Suprapubic skin (tissue), 4 donors: ENCODE measurements at places on chromosomes 2 and 18.

DNA sequence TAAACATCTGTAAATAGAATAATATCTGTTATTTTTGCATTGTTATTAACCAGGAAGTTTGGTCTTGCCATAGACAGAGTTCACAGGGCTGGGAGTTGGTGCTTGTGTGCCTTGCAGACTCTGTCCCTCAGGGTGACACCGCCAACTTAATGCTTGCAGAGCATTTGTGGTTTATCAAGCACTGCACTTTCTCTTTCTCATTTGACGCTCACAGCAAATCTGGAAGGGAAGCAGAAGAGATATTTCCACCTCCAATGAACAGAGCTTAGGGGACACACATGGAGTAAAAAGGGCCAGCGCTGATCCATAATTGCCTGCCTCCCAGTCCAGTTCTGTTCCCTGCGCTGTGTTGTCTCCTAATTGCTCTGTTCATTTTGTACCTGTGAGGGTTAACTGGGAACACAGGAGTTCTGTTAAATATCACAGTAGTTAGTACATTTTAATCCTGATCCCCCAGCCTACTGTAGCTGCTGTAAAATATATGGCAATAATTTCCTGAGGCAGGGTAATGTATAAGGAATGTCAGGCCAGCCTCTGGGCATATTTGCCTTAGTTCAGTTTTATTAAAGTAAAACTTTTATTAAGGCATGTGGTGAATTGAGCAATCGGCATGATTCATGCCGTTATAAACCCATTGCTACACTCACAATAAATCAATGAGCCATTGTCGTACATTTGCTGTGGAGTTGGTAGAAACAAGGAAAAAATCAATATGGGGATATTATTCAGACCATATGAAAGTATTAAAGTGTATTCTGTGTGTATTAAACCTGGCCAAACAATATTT, 182.5 kb upstream of the OSR1 start:
- no peak for DNase-seq

GRCh38 chr2:119678021-119678656, 862 bp upstream of the TMEM177 start:
- DNase-seq, result no peak

DNA sequence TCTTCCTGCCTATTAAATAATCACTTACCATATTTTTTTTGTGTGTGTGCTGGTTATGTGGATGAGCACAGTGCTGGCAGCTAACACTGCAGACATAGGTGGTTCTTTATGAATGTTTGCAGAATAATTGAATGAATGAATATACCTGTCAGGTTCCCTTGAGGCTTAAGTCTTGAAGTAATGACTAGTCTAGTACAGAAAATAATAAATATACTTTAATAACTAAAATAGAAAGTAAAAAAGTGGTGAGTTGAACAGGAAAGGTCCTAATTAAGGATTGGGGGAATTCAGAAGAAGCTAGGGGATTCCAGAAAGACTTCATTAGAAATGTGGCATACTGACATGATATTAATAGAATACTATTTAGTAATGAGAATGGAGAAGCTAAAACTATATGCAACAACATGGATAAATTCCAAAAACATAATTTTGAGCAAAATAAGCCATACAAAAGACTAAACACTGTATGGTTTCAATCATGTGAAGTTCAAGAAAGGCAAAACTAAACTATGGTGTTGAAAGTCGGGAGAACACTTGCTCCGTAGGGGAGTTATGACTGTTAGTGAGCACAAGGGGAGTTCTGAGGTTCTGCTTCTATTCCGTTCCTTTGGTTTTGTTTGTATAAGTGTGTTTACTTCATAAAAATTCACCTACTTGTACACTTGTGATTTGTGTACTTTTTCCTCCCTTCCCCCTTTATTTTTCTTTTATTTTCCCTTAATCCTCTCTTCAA, 464.6 kb downstream of the MTX2 start:
- DNase-seq, result no peak

DNA sequence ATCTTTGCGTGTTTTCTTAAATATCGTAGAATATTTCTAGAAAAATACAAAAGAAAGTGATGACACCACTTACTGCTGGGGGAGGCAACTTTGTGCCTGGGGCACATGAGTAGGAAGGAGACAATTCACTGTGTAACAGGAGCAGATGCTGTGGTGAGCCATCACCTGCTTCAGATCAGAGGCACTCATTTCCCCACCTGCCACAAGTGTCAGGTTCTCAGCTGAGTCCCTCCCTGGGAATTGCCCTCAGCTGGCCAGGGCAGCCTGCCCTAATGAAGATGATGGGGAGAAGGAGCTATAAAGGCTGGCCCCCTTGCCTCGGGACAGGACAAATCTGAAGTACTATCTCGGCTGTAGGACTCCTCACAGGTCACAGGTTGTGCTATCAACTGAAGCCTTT, 322.8 kb downstream of the STK39 start:
- DNase-seq, result no peak

- no peak for DNase-seq
Observed at GRCh38 chr2:156517419-156517818, 81.2 kb downstream of the GPD2 start.

DNA sequence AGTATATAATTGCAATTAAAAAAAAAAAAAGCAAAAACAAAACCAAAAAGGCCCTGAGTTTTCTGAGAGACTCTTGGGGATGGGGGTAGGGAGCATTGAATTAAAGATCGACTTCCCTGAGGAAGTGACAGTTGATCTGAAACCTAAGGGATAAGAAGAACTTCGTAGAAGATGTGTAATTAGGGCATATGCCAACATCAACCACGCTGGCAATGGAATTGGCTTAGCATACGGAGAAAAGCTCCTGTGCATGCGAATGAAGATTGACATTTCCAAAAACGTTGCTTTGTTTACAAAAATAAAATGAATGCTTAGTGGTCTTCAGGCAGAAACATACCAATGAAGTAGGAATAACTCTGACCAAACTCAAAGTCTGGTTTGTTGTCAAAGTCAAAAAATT, 307.6 kb upstream of the ZNF521 start:
- DNase-seq, result no peak

- DNase-seq, result no peak
Observed at GRCh38 chr2:121904656-121905055, 149.2 kb downstream of the TSN start.

- peak; percentile 90 for DNase-seq
Observed at GRCh38 chr2:174486563-174487107, at the start of gene GPR155. GPR155 (minus strand) TSS chr2:174487029; CDS start chr2:174481956, 5,073 bp downstream.

GRCh38 chr2:223501641-223502040, 100.5 kb downstream of the SCG2 start:
- DNase-seq, result no peak

- no peak for DNase-seq
Observed at GRCh38 chr2:217512259-217512658, 490.5 kb downstream of the TNS1 start.

DNA sequence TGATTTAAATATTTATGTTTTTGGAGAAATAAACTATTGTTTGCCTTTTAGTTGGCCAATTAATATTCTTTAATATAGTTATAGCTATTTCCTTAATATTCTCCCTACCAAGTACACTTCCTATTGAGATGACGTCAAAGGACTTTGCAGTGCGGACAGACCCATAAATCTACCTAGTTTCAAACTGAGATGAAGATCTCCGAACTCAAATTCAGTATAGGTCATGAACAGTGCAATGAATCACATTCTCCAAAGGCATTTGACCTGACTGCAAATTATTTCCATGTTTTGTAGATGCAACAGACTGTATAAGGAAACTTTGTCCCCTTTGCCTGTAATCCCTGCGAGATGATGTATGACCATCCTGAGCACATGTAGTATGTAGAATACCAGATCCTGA, 342.6 kb upstream of the FIGN start:
- no peak for DNase-seq

DNA sequence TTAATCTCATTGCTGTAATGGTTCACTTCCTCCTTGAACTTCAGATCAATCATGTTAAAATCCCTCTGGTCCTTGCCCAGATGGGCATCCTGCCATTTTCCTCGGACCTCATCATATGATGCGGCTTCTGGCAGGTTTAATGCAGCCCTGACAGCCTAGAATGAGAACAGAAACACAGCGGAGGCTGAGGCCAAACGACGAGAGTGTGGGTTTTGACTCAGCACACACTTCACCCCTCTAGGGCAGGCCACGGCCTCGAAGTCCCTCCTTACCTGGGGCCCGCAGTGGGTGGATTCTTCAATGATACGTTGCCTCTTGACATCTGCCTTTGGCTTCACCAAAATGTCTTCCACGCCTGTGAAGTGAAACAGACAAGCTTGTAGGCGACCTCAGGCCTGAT, 56.8 kb downstream of the POLR1A start:
- DNase-seq, result peak; percentile 73

- DNase-seq, result no peak
Observed at GRCh38 chr2:231387904-231388724, 7.4 kb upstream of the B3GNT7 start.

DNA sequence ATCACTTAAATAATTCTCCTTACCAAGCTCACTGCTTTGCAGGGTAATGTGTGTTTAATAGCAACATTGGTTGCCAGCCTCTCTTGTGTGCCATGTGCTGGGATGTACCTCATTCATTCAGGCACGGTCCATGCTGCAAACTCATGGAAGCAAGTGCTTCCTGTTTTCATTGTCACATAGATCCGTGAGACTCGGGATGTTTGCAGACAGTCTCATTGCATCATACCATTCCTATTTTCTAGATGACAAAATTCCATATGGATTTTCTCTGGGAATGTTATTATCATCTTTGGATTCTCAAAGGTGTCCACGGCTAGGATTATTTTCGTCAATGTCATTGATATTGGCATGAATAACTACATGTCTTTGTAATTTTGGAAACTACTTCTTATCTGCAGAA, 60.0 kb upstream of the HDAC4 start:
- DNase-seq, result no peak

GRCh38 chr18:59659508-59660170, 37.6 kb downstream of the CCBE1 start:
- no peak for DNase-seq

DNA sequence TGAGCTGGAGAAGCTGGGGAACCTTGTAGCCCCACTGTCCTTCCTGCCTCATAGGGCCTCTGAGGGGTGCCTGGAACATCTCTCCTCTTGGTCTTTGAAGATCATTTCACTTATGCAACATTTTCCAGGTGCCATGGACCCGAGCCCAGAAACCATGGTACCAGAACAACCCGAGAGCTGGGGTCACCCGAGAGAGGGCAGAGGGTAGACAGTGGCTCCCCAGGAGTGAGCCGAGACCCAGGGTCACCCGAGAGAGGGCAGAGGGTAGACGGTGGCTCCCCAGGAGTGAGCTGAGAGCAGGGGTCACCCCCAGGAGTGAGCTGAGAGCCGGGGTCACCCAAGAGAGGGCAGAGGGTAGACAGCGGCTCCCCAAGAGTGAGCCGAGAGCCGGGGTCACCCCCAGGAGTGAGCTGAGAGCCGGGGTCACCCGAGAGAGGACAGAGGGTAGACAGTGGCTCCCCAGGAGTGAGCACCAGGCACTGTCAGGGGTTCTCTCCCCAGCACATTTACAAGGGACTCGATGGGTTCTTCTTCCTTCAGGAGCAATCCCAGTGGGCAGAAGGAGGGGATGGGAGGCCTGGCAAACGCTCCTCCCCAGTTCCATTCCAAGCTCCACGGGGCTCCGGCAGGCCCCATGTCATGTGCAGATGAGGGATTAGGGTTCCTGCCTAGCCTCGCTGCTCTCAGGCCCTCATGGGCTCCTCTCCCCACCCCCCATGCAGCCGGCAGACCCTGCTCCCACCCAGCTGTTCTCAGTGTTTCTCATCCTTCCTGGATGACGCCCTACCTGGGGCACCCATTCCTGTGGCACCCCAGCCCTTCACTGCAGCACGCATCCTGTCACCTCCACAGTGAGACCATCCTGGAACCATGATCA, 163.5 kb downstream of the RTP5 start:
- DNase-seq, result no peak

DNA sequence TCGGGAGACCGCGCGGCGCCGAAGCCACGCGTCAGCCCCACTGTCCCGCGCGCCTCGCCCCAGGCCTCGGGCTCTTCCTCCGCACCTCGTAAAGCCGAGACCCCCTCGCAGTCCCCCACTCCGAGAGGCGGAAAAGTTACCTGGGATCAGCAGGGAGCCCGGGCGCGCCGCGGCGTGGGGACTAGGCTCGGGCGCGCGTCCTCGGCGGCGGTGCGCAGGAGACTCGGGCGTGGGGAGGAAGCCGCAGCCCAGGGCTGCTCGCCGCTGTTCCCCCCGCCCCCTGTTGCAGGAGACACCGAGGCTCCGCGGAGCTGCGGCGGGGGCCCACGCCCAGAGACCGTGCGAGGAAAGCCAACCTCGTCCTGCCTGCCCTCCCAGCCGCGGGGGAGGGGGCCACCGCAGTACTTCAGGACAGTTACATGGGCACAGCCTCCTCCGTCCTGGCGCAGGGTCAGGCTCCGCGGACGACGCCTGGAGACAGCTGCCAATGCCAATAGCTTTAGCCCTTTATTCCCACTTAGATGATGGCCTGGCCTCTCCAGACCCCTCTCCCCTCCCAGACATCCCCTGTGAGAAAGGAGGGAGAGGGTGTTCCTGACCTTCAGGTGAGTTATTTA, at the start of gene EPB41L3:
Gene EPB41L3, minus strand, starts transcription at position 225 of the 617 bp plus-strand sequence. CDS start 54,814 bp downstream, outside the sequence.
- DNase-seq, result no peak

DNA sequence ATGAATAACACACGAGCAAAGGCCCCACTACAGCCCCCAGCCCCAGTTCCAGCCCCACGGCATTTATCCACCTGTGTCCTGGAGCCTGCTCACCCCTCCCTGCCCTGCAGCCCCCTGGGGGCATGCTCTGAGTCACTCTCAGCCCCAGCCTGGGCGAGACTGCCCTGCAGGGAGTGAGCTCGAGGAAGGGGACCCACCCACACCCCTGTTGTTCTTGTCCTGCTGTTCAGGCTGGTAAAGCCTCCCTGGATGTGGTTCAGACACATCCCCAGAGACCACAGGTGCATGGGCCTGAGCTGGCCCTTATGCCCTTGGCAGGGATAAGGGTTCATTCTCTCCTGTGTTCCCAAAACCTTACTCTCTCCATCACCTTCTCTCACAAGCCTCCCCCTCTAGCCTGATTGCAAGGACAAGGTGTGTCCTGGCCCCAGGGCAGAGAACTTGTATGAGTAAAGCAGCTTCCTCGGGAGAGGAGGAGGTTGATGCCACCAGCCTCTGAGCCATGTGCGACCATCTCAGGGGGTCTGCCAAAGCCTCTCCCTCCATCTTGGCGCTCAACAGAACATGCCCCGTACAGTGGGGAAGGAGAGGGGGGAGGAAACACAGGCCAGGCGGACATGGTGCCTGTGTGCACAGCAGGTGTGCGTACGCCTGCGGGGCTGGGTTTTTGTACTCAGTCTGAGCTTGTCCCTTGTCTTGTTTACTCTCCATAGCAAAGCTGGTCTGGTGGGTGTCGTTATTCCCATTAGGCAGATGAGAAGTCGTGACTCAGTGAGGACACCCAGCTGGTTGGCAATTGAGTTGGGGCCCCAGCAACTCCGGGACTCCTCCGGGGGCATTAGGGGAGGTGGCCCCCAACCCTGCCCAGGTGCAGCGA, 64.4 kb downstream of the CIB4 start:
- DNase-seq, result no peak

- no peak for DNase-seq
Observed at GRCh38 chr2:46364797-46365457, 67.7 kb downstream of the EPAS1 start.

- DNase-seq, result no peak
Observed at GRCh38 chr18:5417342-5417741, 121.8 kb upstream of the ZBTB14 start.

GRCh38 chr2:240368781-240369331, 66.6 kb upstream of the GPC1 start:
- DNase-seq, result no peak
